CD4-positive, alpha-beta T cell treated with Interleukin-1 beta for 1 hour (primary cell): ENCODE measurements at places on chromosomes 4 and X.

DNA sequence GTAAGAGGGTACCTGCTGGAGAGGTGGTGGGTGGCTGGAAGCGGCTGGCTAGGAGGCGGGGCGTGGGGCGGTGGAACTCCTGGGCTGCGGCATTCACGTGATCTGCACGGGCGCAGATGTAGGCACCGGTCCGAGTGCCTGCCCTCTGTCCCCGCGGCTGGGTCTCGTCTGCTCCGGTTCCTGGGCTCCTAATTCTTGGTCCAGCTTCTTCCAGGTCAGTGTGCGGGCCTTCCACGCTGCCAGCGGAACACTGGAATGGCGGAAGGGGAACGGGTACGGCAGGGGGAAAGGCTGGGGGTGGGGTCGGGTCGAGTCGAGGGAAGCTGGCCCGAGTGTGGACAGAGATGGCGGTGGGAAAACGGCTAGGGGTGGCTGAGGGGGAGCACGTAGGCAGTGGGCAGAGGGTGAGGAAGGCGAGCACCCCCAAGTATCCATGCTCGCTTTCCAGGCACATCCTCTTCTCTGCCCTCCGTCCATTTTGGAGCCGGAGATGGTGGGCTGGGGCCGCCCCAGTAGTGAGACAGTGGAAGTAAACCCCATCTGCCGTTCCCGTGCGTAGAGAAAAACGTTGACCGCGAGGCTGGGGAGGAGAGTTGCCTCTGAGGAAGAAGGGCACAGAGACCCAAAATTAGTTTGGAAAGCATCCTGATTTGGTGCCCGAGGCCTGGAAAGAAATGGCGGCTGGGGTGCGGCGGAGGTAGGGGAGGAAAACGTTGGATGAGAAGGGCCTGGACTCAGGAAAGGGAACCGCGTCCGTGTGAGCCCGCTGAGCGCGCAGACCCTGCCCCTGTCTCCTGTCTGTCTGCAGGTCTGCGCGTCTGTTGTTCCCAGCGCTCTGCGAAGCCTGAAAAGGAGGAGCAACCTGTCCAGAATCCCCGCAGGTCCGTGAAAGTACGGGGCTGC is at the start of gene TCEAL4:
Gene TCEAL4 (plus strand): TSS at position 105 of the 903 bp plus-strand sequence. CDS start 1,161 bp downstream, outside the sequence.
- peak; percentile 25 for DNase-seq

- DNase-seq = no peak
Measured at GRCh38 chrX:106404512-106404911, 207.3 kb upstream of the RADX start.

DNA sequence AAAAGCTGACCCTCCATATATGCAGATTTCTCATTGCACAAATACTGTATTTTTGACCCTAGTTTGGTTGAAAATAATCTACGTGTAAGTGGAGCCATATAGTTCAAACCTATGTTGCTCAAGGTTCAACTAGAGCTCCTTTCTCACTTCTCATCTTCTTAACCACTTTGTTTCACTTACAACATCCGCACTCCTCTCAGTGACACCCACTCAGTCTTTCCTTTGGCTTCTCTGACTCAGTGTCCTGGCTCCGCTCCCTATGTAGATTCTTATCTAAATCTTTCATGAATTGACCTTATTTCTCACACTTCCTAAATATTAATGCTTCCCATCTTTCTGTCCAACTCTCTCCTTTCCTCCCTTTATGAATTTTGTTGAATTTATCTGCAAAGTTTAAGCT is 32.9 kb upstream of the DKK2 start:
- no peak for DNase-seq

DNA sequence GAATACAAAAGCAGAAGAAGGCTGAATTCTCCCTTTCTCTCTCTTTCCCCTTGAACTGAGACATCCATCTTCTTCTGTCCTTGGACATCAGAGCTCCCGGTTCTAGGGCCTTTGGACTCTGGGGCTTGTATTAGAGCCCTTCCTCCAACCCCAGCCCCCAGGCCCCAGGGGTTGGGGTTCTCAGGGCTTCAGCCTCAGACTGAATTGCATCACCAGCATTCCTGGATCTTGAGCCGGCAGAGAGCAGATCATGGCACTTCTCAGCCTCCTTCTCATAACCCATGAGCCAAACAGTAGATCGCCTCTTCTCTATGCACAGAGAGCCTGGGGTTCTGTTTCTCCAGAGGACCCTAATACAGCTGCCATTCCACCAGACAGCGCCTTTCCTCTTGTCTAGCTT is 25.3 kb upstream of the CLDN24 start:
- no peak for DNase-seq

DNA sequence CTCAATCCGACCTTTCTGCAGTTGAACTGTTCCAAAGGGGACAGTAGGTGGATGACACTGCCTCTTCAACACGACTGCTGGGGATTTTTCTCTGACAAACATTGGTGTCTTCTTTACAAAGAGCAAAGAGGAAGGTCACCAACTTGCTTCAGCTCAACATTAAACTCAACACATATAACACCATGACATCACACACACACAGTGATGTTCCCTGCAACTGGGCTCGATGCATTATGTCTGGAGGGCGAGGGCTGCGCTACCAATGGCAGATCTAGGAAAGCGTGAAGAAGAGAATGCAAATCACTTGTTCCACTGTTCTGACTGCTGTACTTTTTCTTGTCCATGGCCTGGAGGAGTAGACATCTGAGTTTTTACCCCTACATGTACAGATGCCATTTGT is 385.9 kb downstream of the UNC5C start:
- no peak for DNase-seq

DNA sequence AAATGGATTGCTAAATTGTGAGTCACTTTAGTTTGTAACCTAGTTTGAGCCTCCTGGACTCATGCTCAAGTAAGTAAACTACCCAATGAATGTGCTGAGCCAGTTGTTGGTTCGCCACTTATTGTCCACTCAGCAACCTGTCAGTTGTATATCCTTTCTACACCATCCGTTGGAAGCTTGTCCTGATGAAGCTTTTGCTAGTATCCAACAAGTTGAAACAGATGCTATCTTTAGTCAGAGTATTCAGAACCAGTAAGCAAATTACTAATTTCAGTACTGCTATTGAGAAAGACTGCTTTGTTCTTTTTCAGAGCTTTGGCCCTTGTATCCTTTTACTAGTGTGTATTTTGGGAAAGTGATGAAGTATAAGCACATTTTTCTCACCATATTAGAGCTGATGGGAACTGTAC is 4.3 kb upstream of the NAA15 start:
- DNase-seq = no peak

DNA sequence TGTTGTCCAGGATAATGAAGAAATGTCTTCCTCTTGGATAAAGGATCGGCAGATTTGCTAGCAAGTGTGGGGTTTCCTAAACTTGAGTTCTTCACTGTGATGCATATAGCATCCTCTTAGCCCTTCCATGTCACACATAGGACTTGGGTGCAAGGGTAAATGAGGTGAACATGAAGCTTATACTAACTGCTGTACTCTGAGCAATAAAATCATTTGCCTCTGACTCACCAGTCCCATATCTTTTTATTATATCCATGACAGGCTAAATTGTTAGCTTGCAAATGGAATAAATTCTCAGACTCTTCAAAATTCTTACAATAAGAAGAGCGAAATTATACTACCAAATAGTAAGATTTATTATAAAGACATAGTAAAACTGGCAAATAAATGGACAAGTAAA is 14.7 kb upstream of the TBC1D1 start:
- no peak for DNase-seq

- DNase-seq = no peak
Measured at GRCh38 chrX:68261060-68261672, 172.1 kb downstream of the OPHN1 start.

- no peak for DNase-seq
Measured at GRCh38 chr4:68917016-68917415, 34.6 kb downstream of the UGT2A3 start.

- no peak for DNase-seq
Measured at GRCh38 chr4:82900066-82900410, 497 bp upstream of the THAP9 start.

DNA sequence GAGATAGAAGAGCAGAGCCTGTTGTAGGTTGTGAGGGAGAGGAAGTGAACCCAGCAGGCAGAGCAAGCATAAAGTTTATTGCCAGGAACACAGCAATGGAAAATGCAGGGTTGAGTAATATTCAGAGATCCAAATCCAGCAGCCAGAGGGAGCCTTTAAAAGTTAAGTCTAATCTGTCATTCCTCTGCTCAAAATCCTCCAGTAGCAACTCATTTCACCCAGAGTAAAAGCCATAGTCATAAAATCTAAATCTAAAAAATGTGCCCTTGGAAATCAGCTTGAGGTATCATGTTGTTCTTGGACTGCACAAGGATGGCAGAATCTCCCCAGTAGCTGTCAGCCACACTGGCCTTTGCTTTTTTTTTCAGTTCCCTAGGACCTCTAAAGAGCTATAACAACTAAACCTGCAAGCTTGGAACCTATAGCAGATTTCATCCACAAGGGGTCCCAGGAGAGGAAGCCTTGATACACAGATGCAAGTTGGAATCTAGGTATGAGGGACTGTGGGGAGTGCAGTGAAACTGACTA is 62.9 kb upstream of the FRAS1 start:
- DNase-seq = peak; percentile 1

GRCh38 chrX:19121466-19121865 is 802 bp downstream of the ADGRG2 start:
- DNase-seq = no peak

GRCh38 chrX:121755541-121755940 is 708.1 kb downstream of the GLUD2 start:
- no peak for DNase-seq

GRCh38 chrX:155009994-155010472 is 12.5 kb downstream of the F8 start:
- no peak for DNase-seq

GRCh38 chr4:35105486-35105885 is 1138.8 kb downstream of the ARAP2 start:
- DNase-seq = no peak

- no peak for DNase-seq
Measured at GRCh38 chr4:36919721-36920120, 324.8 kb upstream of the NWD2 start.

DNA sequence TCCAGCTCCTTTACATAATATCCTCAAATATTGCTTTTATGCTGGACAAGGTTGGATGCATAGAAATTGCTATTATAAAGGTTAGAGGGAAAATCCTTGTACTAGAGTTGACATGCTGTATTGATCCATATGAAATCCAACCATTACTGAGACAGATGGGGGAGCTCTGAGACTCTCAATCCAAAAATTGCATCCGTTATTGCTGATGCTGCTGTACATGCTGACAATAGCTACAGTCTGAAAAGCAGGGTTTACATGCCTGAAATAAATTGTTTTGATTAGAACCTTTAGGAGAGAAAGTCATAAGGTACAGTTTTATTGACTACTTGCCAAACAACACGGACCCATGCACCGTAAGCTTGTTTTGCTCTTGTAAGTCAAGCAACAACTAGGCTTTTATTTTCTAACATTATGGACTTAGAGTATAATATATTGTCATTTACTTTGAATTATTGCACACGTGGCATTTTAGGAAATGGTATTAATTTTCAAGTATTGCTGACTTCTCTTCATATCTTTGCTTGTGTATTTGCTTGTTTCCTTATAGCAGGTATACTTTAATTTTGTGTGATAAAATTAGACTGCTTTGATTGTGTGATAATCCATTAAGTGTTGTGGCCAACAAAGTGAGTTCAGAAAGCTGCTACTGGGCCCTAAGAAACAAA is 1365.2 kb downstream of the STIM2 start:
- DNase-seq = no peak

- no peak for DNase-seq
Measured at GRCh38 chr4:64781737-64782326, 372.6 kb upstream of the TECRL start.

- DNase-seq = peak; percentile 69
Measured at GRCh38 chrX:123961268-123962005, at the start of gene STAG2. STAG2 (plus strand) TSS chrX:123961706; CDS start chrX:124022628, 60,922 bp downstream.

DNA sequence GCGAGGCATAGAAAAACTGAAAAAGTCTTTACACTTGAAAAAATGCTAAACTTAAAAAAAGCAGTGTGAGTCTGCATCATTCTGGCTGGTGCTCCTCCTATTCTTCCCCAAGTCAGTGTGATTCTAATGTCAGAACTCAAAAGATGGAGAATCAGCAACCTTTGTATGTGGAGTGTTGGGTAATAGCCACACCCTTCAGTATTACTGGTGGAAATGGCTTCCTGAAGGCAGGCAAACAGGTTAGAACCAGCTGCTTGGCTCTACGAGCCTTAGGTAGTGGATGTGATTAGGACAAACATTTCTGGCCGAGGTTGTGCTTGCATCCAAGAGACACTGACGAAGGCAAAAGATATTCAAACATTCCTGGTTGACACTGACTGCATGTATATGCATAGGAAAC is 353.4 kb upstream of the TACR3 start:
- no peak for DNase-seq

- no peak for DNase-seq
Measured at GRCh38 chr4:82951196-82951595, 50.7 kb downstream of the THAP9 start.

DNA sequence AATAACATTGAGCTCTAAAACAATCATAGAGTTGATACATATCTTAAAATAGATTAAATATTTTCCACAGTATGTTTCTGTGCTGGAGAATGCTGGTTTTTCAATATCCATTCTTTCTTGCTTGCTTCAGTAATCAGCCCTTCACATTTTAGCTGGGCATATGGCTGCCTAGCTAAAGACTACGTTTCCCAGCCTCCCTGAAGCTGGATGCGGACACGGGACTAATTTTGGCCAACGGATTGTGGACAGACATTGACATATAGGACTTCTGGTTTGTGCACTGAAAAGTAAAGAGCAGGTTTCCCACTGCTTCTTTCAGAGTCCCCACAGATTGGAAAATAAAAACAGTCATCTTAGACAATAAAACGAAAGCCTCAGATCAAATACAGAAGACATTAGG is 97.3 kb downstream of the COL25A1 start:
- DNase-seq = no peak

GRCh38 chrX:129843209-129843458 is 552 bp downstream of the ZDHHC9 start:
- no peak for DNase-seq

DNA sequence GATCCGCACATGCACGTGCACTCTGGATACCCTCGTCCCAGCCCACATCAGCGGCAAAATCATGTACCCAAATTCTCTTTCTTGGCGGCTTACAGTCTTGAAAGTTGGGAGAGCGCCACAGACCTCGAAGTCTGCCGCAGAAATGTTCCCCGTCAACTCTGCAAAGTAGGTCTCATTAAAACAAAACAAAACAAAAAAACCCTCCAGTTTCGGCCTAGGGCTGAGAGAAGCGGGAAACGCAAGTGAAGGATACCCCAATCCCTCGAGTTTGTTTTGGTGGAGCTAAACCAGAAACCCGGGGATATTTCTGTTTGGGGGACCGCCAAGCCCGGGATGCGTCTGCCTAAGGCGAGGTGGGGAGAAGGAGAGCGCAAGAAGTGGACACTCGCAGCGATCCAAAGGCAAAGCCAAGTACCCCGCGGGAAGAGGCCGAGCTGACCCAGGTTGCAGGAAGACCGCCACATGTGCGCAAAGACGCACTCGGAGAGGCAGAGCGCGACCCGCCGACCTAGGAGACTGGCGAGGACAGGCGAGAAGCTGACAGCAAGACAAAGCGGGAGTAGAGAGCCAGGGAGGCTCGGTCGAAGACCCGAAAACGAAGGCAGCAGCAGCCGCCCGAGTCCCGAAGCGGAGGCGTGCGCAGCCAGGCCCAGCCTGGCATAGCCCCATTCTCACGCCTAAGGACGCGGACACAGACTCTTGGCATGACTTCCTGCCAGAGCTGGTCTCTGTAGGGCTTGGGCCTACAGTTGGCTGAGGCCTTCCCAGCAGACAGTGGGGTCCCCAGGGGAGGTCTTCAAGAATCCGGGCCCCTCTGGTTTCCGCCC is 49.6 kb upstream of the BCOR start:
- DNase-seq = no peak
